ENCODE measurements at places on chromosomes 7 and 10.

- peak; percentile 13 for DNase-seq
These were observed 163.4 kb downstream of the RAPGEF5 start for GRCh38 chr7:22193450-22193983.

GRCh38 chr7:26193432-26194207 is 6.9 kb downstream of the HNRNPA2B1 start:
- DNase-seq = no peak

DNA sequence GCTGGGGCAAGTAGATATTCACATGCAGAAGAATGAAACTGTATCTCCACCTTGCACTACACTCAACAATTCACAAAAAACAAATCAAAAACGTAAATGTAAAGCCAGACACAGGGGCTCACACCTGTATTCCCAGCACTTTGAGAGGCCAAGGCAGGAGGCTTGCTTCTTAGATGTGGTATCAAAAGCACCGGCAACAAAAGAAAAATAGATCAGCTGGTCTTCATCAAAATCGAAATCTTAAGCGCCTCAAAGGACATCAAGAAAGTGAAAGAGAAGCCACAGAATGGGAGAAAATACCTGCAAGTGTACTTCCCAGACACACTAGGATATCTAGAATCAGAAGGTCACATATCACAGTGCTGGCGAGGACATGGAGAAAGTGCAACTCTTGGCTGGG is 31.3 kb downstream of the GPER1 start:
- no peak for DNase-seq

GRCh38 chr7:148982654-148983199 is 45.6 kb downstream of the PDIA4 start:
- no peak for DNase-seq

DNA sequence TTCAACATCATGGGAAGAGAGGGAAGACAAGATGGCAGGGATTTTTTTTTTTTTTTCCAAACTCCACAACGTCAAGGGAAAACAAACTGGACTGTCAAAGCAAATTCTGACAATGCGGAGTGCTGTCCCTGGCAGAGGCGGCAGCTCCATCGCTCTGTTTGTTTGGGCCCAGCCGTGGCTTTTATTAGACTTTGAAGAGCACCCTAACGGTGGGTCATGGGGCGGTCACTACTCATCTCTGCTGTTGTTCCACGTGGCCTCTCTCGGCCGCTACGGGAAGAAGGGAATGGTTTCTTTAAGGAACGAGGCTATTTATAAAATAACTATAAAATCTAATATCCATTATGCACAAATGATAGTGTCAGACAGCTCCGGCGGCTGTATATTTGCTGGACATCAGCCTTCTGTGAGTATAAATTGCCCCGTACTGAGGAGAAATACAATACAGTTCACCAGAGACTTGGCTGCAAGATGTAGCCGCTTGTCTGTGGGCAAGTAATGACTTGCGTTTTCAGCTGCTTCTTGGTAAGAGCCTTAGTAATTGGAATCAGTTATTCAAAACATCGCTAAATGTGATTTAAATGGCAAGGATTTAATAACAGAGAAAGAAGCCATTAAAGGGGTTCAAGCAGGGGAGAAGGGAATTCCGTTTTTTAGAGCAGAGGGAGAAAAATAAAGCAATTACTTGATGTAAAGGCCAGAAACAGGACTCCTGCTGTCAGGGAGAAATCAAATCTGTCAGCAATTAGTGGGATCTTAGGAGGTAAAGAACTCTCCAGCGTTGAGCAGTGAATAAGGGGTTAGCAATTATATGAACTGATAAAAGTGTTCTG is 61.7 kb upstream of the RAB11FIP2 start:
- DNase-seq = no peak

GRCh38 chr7:107077699-107078516 is 33.4 kb downstream of the PRKAR2B start:
- no peak for DNase-seq

DNA sequence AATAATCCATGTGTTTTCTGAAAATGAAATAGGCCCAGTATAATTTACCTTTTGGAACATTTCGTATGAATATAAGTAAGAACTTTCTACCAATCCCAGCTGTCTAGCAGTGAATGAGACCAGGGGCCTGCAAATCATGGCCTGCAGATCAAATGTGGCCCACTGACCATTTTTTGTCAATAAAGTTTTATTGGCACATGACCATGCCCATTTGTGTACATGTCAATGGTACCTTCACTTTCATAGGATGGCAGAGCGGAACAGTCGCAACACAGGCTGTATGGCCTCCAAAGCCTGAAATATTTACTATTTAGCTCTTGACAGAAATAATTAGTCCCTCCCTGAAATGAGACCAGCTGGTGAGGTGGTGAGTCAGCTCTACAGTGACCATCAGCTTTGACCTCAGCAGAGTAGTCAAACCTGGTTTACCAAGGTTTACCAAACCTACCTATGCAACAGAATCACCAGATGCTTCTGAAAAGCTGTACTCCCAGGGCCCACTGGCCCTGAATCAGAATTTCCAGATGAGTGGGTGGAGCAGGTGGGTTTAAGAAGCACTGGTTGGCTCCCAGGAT is 13.8 kb upstream of the C10orf90 start:
- DNase-seq = no peak

GRCh38 chr10:103382769-103383168 is 13.5 kb downstream of the ATP5MK start:
- no peak for DNase-seq

DNA sequence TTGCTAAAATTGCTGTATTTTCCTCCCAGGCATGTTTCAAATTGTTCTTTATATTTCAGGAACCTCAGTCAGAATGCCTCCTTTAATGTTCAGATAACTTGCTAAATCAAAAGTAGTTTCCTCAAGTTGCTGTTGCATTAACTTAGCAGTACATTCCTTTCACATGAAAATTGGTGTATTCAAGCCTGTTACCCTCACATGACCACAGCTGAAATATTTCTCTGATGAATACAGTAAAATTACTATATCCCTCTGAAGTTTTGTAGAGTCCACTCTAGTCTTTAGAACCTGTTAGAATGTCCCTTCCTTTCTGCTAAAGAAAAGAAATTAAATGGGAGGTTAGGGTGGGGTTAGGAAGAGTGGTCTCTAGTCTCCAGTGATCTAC is 24.5 kb upstream of the C1GALT1 start:
- peak; percentile 38 for DNase-seq

DNA sequence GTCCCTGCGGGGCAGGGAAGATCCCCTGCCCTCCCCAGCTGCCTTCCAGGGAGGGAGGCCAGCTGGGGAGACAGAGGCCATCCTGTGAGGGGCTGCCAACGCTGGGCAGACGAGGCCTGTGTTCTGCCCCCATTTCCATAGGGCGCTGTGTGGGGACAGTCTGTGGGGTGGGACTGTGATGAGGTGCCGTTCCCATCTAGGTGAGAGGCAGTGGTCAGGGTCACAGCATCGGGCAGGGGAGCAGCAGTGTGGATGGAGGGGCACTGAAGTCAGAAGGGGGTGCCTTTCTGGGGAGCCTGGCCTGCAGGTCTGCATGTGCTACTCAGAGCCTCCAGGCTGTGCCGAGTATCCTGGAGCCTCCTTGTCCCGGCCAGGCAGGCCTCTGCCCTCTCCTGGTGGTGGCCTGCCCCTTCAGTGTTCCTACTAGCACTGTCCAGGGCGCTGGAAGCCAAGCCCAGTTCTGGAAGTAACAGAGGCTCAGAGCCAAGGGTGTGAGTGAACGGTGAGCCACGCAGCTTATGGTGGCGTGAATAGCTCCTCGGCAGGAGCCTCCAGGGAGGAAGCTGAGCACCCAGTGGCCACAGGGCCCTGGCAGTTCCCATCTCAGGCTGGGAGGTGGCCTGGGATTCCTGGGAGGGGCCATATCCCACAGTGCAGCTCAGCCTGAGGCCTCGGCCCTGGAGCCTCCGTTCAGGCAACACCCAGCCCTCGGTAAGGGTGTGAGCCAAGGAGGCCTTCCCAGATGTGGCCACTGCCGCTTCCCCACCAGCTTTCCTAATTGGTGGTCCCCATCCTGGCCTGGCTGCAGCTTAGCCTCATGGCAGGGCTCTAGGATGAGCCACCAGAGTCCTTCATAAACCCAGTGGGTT is 23.3 kb upstream of the CSGALNACT2 start:
- DNase-seq = no peak

DNA sequence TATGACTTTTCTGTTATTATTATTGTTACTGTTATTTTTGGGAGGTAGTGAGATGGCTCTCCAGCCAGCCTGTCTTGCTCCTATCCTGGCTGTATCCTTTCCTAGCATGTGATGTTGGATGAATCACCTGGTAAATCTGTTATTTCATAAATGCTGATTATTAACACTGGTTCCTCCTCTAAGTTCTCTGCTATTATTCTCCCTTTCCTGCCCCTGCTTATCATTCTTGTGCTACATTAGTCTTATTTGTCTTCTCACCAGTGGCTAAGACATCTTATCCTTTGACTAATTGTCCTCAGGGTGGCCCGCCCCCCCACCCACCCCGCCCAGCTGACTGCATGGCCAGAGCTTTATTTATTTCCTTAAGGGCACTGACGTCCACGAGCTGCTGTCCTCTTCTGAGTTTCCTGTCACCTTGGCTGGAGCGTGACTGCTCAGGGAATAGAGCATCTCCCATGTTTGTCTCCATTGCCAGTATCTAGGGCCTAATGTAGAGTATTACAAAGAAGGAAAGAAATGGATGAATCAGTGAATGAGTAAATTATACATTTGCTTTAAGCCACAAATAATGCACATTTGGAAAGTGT is 110.1 kb upstream of the KLF6 start:
- no peak for DNase-seq

GRCh38 chr10:74306227-74306982 is 155.4 kb downstream of the ADK start:
- no peak for DNase-seq

DNA sequence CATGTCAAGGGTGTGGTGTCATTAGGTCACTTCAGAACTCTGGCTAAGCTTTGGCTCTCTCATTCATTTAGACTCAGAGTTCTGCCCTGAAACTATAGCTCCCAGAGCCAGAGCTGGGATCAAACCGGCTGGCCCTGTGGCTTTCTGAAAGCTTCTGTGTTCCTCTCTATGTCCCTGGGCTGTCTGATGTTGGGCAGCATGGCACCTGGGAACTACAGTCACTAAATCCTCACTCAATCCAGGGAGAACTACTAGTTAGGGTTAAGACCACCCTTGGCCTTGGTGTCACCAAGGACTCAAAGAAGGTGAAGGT is 13.2 kb downstream of the ATG9B start:
- no peak for DNase-seq

- DNase-seq = no peak
These were observed 116.8 kb downstream of the MAD1L1 start for GRCh38 chr7:2115760-2116447.

DNA sequence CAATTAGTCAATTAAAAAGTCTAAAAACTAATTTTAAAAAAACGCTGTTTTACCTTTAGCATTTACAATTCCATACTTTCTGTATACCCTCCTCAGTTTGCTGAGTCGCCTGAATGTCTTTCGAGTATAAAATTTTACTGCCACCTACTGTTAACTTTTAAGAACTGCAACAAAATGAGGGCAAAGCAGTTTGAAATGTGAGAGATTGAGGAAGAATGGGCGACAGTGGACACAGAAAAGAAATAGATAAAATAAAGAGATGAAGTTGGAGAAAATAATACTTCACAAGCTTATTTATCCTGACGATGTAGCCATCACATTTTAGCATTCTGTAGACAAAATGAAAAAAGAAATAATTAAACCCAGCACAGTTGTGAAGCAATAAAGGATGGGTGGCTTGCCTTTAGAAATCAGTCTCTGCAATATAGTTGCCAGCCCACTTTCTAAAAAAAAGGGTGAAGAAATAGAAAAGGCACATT is 110.8 kb upstream of the PTN start:
- DNase-seq = no peak

- no peak for DNase-seq
These were observed 7.2 kb upstream of the ANKRD61 start for GRCh38 chr7:6023974-6024435.

DNA sequence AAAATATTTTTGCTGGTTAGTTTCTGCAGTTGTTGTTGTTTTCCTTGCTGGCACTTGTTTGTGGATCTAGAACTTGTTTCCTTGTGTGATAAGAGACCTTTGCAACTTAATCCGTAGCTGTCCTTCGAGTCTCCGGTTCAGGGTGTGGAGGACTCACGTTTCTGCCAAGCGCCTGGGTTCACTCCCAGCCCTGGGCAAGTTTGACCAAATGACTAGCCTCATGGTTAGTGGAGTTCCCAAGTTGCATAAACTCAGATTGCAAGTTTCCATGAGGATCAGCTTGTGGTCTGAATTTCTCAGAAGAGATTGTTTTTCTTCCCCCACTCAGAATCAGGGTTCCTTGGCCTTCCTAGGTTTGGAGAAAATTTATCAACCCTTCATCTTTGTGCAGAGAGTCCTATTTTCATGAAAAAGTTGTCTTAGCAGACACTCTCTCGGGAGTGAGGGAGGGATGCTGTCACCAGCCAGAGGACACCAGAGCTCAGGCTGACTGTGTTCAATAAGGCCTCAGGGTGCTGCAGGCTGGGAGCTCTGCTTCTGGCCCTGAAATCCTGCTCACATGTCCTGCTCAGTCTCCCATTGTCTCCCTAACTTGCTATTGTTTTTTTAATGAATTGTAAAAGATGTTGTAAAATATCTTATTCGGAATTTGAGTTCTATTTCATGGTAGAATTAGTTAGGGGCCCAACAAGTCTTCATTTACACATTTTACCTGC is 377.7 kb upstream of the KLF6 start:
- DNase-seq = no peak

DNA sequence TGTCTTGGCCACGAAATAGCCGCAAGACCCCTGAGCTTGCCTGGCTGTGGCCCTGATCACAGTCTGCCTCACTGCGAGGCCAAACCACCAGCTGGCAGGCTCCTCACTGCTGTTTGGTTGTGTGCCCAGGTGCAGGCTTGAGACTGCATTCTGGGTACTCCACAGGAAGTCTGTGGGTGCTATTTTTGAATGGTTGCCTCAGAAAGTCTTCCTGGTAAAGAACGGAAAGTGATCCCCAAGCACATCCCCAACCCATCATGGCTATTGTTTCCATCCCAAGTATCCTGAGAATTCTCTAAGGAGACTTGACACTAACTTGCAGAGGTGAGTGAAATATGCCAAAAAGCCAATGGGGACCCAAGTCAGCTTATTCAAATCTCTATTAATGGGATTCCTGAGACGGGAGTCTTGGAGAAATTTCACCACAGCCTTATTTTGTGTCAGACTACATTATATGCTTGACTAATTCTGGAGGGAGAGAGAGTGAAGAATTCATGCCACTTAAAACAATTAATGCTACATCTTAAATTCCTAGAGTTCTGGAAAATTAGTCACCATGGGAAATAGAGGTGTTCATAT is 170.9 kb downstream of the RAMP3 start:
- no peak for DNase-seq

- no peak for DNase-seq
These were observed 891.1 kb upstream of the AUTS2 start for GRCh38 chr7:68707159-68707558.

DNA sequence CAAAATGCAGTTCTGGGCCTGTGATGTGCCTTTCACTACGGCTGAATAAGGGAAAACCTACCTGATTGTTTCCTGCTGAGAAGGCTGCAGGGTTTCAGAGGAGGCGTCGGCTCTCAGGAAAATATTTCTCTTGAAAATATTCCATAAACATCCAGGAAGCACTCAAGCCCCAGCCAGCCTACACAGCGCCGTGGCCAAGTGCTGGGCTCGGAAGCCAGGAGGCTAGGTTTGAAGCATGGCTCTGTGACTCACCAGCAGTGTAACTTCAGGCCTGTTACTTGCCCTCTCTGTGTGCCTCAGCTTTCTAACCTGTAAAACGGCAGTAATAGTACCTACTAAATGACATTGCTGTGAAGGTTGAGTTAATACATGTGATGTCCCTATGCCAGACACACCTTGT is 399.1 kb downstream of the GATA3 start:
- DNase-seq = no peak
